Calu3 (cell line): ENCODE measurements at places on chromosomes 7 and 10. TPM values are rescaled to one million over a fixed set of nuclear protein-coding genes. Genes with fewer than 3 reads are reported as not detected.

DNA sequence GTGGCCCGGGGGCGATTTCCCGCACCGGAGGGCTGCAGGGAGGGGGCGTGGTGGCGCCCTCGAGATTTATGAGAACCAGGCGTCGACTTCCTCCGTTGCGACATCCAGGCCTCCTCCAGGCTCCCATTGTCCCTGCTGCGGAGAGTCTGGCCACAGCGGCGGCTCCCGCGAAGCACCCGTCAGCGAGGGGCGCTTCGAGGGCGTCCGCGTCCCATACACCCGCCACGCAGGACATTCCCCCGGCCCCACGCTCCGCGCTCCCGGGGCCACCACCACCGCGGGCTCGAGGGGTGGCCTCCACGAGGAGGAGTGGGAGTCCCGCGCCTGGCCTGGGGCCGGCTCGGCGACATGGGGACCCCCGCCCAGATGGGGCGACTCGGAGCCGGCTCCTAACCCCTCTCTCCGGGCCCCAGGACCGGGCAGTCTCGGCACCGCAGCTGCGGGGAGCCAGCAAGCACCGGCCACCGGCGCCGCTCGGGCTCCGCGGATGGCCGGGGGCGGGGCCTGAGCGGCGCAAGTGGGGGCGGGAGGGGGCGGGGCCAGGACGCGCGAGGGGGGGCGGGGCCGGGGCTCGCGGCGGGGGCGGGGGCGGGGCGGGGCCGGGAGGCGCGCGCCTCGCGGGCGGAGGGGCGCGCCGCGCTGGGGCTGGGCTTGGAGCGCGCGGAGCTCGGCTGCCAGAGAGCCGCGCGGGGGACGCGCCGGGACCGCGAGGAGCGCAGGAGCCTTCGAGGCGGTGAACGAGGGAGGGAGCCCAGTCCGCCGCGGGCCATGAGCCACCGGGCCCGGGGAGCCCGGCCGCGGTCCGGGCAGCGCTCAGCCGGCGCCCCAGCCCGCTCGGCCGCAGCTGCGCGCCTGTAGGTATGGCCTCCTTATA is at the start of gene SH2B2:
TSS of gene SH2B2 (plus strand) at position 632 of the 874 bp plus-strand sequence. CDS start 13,683 bp downstream, outside the sequence.
- DNase-seq, result peak; percentile 52
- H3K36me3 ChIP-seq, result peaks cover 22% of the 10 kb centered on the region
- no peak within 1 kb of the TSS for H3K27ac ChIP-seq
- H3K4me1 ChIP-seq, result peaks cover 2% of the 10 kb centered on the region

GRCh38 chr10:121988361-121989324 is at the start of gene TACC2:
TACC2 (plus strand) TSS chr10:121989163; CDS start chr10:122021982, 32,819 bp downstream.
- no peaks in the 10 kb centered on the region for H3K27me3 ChIP-seq
- H3K4me1 ChIP-seq, result peaks cover 8% of the 10 kb centered on the region
- no peak within 1 kb of the TSS for H3K27ac ChIP-seq
- no peak for DNase-seq
- no peaks in the 10 kb centered on the region for H3K36me3 ChIP-seq

- no peaks in the 10 kb centered on the region for H3K4me1 ChIP-seq
- no peaks in the 10 kb centered on the region for H3K36me3 ChIP-seq
- no peak overlapping the region for H3K4me3 ChIP-seq
- peaks cover 65% of the 10 kb centered on the region for H3K27me3 ChIP-seq
- no peak overlapping the region for H3K27ac ChIP-seq
Observed at GRCh38 chr10:131563411-131563810, 251.9 kb upstream of the TCERG1L start.

GRCh38 chr7:96910486-96910885 is 94.9 kb upstream of the DLX6 start:
- no peak for DNase-seq
- no peak overlapping the region for H3K4me3 ChIP-seq
- no peak overlapping the region for H3K27ac ChIP-seq
- H3K4me1 ChIP-seq, result no peaks in the 10 kb centered on the region

GRCh38 chr10:113854761-113855588 is 514 bp downstream of the NHLRC2 start:
- no peaks in the 10 kb centered on the region for H3K27me3 ChIP-seq
- peak; percentile 46 for DNase-seq
- H3K36me3 ChIP-seq, result peaks cover 24% of the 10 kb centered on the region
- H3K27ac ChIP-seq, result peak overlapping the region; percentile 87

Gene CHST3
- 14.3 and 32.4 TPM in 2 replicates for total RNA-seq

DNA sequence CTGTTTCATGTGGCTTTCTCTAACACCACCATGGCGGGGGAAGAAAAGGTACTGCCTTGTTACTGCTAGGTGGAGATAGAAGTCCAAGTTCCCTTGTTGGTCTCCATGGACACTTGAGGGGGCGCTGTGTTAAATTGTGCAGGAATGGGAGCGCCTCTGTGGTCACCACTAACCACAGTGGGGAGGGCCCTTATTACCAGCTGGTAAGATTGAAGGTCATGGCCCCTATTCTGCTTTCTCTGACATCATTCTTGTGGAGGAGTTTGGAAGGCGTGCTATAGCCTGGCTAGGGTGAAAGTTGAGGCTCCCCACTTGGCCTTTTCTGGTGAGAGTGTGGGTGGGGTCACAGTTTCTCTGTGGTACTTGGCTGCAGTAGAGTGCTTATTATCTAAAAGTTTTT is 14.9 kb upstream of the MXI1 start:
- H3K27me3 ChIP-seq, result no peaks in the 10 kb centered on the region
- DNase-seq, result no peak
- no peaks in the 10 kb centered on the region for H3K36me3 ChIP-seq
- no peak overlapping the region for H3K4me3 ChIP-seq
- peaks cover 9% of the 10 kb centered on the region for H3K4me1 ChIP-seq

DNA sequence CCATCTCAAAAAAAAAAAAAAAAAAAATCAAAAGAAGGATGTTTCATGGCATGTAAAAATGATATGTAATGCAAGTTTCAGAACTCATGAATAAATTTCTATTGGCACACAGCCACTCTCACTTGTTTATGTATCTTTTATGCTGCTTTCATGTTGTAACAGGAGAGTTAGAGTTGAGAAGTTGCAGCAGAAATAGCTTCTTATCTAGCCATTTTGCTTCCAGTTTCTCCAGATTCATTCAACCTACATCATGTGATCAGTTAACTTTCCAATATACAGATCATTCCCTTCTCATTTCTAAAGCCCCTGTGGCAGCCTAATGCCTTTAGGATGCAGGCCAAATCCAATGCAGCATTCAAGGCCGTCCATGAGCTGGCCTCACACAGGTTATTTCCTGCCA is 30.4 kb downstream of the ZNF786 start:
- peak overlapping the region; percentile 56 for H3K27ac ChIP-seq
- no peak overlapping the region for H3K4me3 ChIP-seq
- H3K27me3 ChIP-seq, result no peaks in the 10 kb centered on the region
- H3K36me3 ChIP-seq, result peaks cover 17% of the 10 kb centered on the region

- peak overlapping the region; percentile 87 for H3K27ac ChIP-seq
- H3K4me3 ChIP-seq, result no peak overlapping the region
- DNase-seq, result peak; percentile 53
- no peaks in the 10 kb centered on the region for H3K27me3 ChIP-seq
- H3K4me1 ChIP-seq, result peaks cover 84% of the 10 kb centered on the region
- H3K36me3 ChIP-seq, result peaks cover 25% of the 10 kb centered on the region
Observed at GRCh38 chr7:47783456-47784223, 164.6 kb downstream of the PKD1L1 start.

GRCh38 chr7:137642031-137642430 is 204.7 kb downstream of the DGKI start:
- no peaks in the 10 kb centered on the region for H3K4me1 ChIP-seq
- H3K36me3 ChIP-seq, result no peaks in the 10 kb centered on the region
- H3K4me3 ChIP-seq, result no peak overlapping the region
- H3K27me3 ChIP-seq, result peaks cover 15% of the 10 kb centered on the region
- no peak overlapping the region for H3K27ac ChIP-seq
- no peak for DNase-seq

Gene TMEM213
- 9.8 and 11.3 TPM in 2 replicates for total RNA-seq

DNA sequence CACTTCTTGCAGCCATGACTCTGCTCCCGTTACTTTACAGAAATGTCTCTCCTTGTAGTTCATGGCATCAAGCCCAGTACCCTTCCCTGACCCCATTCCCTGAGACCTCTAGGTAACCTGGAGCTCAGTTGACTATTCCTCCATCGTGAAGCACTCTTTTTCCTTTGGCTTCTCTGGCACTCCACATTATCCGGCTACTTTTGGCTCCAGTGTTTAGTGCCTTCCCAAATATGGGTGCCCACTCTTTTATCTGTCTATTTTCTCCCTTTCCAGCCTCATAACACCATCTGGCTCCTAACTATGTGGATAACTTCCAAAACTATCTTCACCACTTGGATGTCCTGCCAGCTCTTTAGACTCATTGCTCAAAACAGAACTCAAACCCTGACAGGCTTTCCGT is 744.7 kb upstream of the GALNT17 start:
- H3K4me1 ChIP-seq, result no peaks in the 10 kb centered on the region
- H3K27ac ChIP-seq, result no peak overlapping the region
- no peak overlapping the region for H3K4me3 ChIP-seq
- no peaks in the 10 kb centered on the region for H3K36me3 ChIP-seq

Gene SPDYE2B
- not detected in 2 replicates for total RNA-seq

Gene CEP55
- total RNA-seq, result 46.9 and 52.2 TPM in 2 replicates

Gene UCMA
- not detected in 2 replicates for total RNA-seq

Gene NPFFR1
- 0.20 and 0.24 TPM in 2 replicates for total RNA-seq

DNA sequence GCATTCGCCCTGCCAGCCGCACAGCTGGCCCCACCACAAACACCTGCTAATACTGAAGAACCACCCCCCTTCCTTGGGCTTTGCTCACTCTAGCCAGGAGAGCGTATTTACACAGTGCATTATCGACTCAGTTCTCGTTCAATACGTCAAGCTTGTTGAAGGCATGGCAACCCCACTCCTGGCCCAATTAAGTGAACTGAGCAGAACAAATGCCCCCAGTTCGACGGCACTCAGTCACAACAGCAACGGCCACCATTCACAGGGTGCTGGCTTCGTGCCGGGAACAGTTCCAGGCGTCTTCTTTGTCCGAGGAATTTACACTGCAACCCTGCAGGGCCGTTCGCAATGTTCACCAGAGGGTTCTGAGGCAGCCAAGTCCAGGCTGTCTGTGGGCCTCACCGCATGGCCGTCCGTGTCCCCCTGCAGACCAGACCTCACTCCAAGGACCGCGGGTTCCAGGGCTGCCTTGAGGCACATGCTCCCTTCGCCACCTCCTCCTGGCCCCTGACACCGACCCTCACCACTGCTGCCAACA is 175.3 kb downstream of the DIP2C start:
- DNase-seq, result peak; percentile 26
- peak overlapping the region; percentile 24 for H3K27ac ChIP-seq
- peaks cover 31% of the 10 kb centered on the region for H3K4me1 ChIP-seq
- H3K36me3 ChIP-seq, result peaks cover 24% of the 10 kb centered on the region
- peak overlapping the region; percentile 81 for H3K4me3 ChIP-seq

- no peak for DNase-seq
- H3K4me1 ChIP-seq, result no peaks in the 10 kb centered on the region
- no peak overlapping the region for H3K27ac ChIP-seq
- H3K36me3 ChIP-seq, result no peaks in the 10 kb centered on the region
Observed at GRCh38 chr7:11899247-11899646, 67.2 kb upstream of the THSD7A start.

GRCh38 chr10:67015225-67015624 is 89.4 kb downstream of the LRRTM3 start:
- no peak overlapping the region for H3K27ac ChIP-seq
- no peaks in the 10 kb centered on the region for H3K4me1 ChIP-seq
- no peak overlapping the region for H3K4me3 ChIP-seq
- DNase-seq, result no peak
- no peaks in the 10 kb centered on the region for H3K36me3 ChIP-seq

- no peaks in the 10 kb centered on the region for H3K27me3 ChIP-seq
- H3K36me3 ChIP-seq, result no peaks in the 10 kb centered on the region
- H3K27ac ChIP-seq, result no peak overlapping the region
Observed at GRCh38 chr10:98399784-98400183, 15.2 kb downstream of the PYROXD2 start.

DNA sequence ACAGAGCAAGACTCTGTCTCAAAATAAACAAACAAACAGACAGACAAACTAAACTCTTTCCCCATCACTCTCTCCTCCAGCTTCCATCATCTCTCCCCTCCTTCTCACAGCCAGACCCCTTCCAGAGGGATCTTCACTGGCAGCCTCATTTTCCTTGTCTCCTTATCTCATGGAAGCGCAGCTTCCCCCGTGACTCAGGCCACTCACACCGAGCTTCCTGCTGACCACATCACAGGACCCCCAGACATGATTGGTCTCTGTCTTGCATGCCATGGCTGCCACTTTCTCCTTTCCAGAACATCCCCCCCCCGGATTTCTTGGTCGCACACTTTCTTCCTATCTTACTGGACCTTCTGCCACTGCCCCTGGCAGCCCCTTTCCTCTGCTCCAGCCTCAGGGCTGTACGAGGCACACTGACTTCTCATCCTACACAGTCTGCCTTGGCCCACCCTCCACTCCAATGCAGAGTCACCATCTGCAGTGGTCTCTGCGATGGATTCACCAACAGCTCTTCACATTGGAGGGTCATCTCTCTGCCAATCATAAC is 4.9 kb upstream of the INSIG1 start:
- H3K4me1 ChIP-seq, result peaks cover 56% of the 10 kb centered on the region
- peak overlapping the region; percentile 62 for H3K27ac ChIP-seq
- no peaks in the 10 kb centered on the region for H3K27me3 ChIP-seq
- no peak for DNase-seq

DNA sequence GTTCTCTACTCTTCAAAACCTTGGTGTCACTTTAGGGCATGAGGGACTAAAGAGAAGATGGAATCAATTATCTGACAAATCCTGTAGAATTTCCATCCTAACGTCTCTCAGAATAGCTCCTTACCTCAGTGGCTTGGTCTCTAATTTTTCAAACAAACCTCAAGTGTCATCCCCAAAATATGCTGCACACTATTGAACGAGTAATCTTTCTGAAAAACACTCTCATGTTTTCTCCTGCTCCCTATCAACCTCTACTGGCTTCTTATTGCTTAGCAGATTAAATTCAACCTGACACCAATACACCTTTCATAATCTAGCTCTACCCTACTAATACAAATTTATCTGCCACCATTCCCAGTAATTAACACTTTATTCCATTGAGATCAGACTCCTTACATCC is 8.5 kb downstream of the CNOT4 start:
- no peaks in the 10 kb centered on the region for H3K27me3 ChIP-seq
- H3K27ac ChIP-seq, result no peak overlapping the region
- H3K4me1 ChIP-seq, result no peaks in the 10 kb centered on the region
- H3K36me3 ChIP-seq, result no peaks in the 10 kb centered on the region
- H3K4me3 ChIP-seq, result no peak overlapping the region

GRCh38 chr7:135236727-135237126 is 3.1 kb downstream of the STRA8 start:
- no peak for DNase-seq
- H3K4me1 ChIP-seq, result peaks cover 14% of the 10 kb centered on the region
- peaks cover 9% of the 10 kb centered on the region for H3K27me3 ChIP-seq
- H3K36me3 ChIP-seq, result no peaks in the 10 kb centered on the region
- no peak overlapping the region for H3K4me3 ChIP-seq

- peaks cover 30% of the 10 kb centered on the region for H3K4me1 ChIP-seq
- peaks cover 45% of the 10 kb centered on the region for H3K27me3 ChIP-seq
- no peaks in the 10 kb centered on the region for H3K36me3 ChIP-seq
- H3K4me3 ChIP-seq, result peak overlapping the region; percentile 13
Observed at GRCh38 chr7:30983914-30984247, 20.1 kb downstream of the GHRHR start.

Gene CYP2C18
- 13.0 and 18.1 TPM in 2 replicates for total RNA-seq
